Brain (organoid and tissue), 16 donors: ENCODE measurements at places on chromosomes 11 and 22. TPM values are rescaled to one million over a fixed set of nuclear protein-coding genes. Genes with fewer than 3 reads are reported as not detected.

PHLDA2 gene
- 10.6 TPM for polyA plus RNA-seq

PTPRJ gene
- polyA plus RNA-seq, result 8.5 TPM

TEX12 gene
- not detected for polyA plus RNA-seq

CASP5 gene
- polyA plus RNA-seq, result not detected

SLC5A4 gene
- polyA plus RNA-seq, result not detected

OR51B4 gene
- not detected for polyA plus RNA-seq

ACTN3 gene
- polyA plus RNA-seq, result 0.10 TPM

RIMBP3B gene
- 0.34 TPM for polyA plus RNA-seq

MN1 gene
- 1.7 TPM for polyA plus RNA-seq

CLDN5 gene
- 123 TPM for polyA plus RNA-seq

DNA sequence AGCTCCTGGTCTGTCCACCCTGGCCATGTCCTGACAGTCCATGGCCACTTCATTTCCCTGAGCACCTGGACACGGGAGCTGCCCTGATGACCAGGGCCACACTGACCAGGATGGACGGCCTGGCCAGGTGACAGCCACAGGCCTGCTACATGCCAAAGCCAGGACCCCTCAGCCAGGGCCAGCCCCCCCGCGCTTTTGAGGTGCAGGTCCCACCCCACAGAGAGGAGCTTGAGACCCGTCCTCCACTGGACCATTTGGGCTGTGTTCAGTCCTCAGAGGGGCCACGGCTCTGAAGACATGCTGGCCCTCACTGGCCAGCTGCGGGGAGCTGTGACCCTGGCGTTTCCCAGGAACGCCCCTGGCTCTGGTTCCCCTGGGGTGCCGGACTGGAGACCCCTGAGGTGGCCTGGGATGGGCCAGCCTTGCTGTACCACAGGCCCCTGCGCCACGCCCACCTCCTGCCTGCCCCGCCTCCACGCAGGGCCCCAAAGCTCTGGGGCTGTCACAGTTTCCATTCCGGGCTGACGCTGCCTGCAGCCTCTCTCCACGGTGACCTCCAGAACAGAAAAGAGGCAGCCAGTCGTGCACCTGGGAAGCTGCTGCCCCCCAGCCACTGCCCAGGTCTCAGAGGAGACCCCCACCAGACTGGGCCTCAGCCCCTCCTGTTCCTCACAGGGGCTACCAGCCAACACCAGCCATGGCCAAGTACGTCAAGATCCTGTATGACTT lies 18.2 kb downstream of the EPS8L2 start:
- no peak for DNase-seq

GRCh38 chr11:22807391-22807790 lies 22.2 kb downstream of the SVIP start:
- no peak for DNase-seq

GRCh38 chr22:50032109-50032871 lies 19.7 kb upstream of the IL17REL start:
- no peak for DNase-seq

- DNase-seq, result no peak
These were observed 11.0 kb downstream of the MS4A6E start for GRCh38 chr11:60338053-60338452.

DNA sequence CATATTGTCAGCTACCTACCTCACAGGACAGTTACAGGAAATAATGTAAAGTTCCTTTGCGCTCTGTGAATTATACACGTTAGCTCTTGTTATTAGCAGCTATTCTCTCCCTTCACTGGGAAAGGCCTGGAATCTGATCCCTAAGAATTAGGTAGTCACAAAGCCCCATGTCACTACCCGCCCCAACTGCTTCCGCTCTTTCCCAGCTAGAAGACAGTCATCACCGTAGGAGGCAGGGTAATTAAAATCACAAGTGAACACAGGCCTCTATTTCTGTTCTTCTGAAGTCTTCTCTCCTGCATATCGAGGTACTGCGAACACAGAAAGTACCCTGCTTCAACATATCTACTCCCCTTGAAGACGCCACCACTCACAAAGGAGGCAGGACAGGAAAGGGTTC lies 12.6 kb upstream of the AHNAK start:
- DNase-seq, result no peak

DNA sequence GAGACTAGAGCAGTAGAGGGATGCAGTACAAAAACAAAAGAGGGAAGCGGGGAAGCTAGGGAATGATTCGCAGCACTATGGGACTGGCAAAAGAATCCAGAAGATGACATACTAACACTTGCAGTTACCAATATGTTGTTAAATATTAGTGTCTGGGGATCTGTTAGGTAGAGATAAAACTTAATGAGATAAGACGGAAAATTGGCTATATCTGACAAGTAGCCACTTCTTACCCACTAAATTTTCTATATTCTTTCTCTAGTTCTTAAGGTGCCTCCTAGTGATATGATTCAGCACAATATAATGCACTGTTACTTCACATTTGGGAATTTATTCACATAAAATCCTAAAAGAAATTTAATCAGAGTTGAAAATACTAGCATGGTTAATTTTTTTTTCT lies 30.8 kb downstream of the CCDC90B start:
- DNase-seq, result no peak

GRCh38 chr11:68324241-68324640 lies 11.8 kb downstream of the LRP5 start:
- no peak for DNase-seq

GRCh38 chr11:62552485-62553079 lies 6.0 kb upstream of the AHNAK start:
- no peak for DNase-seq

- DNase-seq, result no peak
These were observed 189.0 kb downstream of the LUZP2 start for GRCh38 chr11:24685821-24686220.

DNA sequence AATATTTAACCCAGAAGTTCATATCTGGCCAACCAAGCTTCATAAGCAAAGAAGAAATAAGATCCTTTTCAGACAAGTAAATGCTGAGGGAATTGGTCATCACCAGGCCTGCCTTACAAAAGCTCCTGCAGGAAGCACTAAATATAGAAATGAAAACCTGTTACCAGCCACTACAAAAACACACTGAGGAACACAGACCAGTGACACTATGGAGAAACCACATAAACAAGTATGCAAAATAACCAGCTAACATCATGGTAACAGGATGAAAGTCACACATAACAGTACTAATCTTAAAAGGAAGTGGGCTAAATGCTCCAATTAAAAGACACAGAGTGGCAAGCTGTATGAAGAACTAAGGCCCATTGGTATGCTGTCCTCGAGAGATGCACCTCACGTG lies 311.4 kb downstream of the DYNC2H1 start:
- no peak for DNase-seq

DNA sequence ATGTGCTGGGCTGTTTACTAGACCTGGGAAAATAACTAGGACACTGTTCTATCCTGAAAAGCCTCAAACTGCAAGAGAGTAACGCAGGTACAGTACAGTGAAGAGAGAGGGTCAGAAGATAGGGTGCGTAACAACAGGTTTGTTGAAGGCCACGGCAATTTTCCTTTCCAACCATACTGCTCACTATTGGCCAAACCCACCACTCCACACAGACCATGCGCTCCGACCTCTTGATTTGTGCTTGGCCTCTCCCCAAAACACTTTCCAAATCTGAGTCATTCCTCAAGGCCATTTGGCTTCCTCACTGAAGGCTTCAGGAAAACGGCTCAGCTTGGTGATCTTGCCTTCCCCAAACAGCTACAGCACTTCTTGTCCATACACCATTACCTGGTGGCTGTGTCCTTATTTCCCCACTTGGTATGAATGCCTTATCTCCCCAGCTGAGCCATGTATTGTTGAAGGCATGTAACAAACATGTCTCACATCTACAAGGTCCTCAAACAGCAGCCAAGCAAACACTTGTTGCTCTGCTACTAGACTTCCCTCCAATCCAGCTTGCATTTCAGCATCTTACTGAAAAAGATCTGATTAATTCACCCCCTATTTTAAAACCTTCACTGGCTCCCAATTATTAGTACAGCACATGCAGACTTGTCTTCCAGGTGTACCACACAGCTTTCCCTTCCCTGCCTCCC lies 40.9 kb downstream of the TCF20 start:
- DNase-seq, result no peak

DNA sequence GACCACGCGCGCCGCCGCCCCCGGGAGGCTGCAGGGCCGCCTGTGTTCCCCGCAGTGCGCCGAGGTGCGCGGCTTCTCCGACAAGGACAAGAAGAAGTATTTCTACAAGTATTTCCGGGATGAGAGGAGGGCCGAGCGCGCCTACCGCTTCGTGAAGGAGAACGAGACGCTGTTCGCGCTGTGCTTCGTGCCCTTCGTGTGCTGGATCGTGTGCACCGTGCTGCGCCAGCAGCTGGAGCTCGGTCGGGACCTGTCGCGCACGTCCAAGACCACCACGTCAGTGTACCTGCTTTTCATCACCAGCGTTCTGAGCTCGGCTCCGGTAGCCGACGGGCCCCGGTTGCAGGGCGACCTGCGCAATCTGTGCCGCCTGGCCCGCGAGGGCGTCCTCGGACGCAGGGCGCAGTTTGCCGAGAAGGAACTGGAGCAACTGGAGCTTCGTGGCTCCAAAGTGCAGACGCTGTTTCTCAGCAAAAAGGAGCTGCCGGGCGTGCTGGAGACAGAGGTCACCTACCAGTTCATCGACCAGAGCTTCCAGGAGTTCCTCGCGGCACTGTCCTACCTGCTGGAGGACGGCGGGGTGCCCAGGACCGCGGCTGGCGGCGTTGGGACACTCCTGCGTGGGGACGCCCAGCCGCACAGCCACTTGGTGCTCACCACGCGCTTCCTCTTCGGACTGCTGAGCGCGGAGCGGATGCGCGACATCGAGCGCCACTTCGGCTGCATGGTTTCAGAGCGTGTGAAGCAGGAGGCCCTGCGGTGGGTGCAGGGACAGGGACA lies 2.7 kb downstream of the NLRP6 start:
- DNase-seq, result no peak

DNA sequence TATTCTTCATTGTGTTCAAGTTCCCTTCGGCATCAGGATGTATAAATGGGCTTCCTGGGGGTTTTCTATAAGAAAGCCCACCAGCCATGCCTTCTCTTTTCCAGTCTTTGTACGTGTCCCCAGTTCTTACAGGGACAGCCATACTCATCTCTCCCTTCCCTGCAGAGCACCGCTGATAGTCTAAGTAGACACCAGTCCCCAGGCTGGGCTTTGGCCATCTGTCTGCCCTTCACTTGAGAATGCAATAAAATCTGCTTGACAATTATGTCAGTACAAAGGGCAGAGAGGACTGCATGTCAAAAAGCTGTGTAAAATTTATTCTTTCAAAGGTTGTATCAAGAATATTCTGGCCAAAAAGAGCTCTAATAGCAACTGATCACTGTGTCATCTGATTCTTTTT lies 27.3 kb downstream of the NTM start:
- DNase-seq, result no peak

DNA sequence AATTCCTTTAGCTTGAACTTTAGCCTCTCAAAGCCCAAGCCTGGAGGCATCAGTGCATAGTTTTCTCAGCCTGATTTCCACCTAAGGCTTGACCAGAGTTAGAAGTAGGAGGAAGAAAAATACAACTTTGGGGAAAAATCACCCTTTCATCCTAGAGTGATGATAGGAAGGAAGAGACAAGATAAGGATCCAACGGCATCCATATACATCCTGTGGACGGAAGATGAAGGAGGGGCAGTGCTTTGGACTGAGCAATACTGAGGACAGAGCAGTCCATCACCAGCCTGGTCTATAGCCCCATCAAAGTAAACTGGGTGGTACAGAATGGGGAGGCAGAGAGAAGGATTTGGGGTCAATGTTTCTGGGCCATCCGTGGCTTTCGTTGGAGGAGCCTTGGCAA lies 247.9 kb downstream of the FAM76B start:
- no peak for DNase-seq

- peak; percentile 92 for DNase-seq
These were observed 20.0 kb downstream of the TRMU start for GRCh38 chr22:46355369-46355995.

GRCh38 chr11:86482692-86483091 lies 108.0 kb downstream of the CCDC81 start:
- DNase-seq, result no peak

GRCh38 chr22:43777286-43777685 lies 34.8 kb downstream of the EFCAB6 start:
- peak; percentile 23 for DNase-seq

GRCh38 chr11:46367244-46367915 lies 14.1 kb upstream of the MDK start:
- no peak for DNase-seq

GRCh38 chr11:107744736-107745135 lies 32.9 kb upstream of the SLN start:
- no peak for DNase-seq

DNA sequence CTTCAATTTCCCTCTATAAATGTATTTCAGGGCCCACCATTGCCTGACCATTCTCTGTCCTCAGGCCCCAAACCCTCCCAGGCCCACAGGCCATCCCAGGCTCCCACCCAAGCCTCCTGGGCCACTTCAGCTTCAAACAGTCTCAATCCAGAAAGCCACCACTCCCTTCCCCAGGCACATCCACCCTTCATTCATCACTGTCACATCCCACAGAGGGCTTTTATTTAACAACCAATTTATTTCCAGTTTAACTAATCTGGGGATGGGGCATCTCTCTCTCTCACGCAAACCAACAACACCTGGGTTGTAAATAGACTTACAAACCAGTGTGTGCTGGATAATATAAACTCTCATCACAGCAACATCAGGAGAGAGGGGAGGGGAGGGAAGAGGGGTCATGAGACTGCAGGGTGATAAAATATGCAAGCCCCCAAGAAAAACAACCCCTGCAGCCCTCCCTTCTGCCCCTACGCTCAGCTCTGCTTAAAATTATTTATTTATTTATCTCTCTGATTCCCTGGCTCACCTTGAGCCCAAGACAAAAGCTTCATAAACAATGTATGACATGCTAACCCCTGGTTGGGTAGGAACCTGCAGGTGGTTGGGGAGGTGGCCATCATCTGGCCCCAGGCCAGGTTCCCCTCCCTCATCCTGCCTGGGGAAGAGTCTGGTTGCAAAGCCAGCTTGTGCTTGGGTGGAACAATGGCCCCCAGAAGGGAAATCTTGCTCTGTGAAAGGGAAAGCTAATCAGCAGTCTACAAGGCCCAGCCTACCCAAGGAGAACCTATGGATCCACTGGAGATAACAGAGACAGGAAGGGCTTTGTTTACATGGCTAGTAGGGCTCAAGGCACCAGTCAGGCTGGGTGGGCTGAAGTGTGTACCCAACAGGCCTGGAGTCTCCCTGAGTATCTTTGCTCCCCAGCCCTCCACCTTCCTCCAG lies 359.2 kb downstream of the BUD13 start:
- no peak for DNase-seq

GRCh38 chr11:69154211-69154913 lies 1.4 kb upstream of the SMIM38 start:
- no peak for DNase-seq

- no peak for DNase-seq
These were observed 66.4 kb downstream of the CTTN start for GRCh38 chr11:70464509-70465361.
